Fibroblast of mammary gland (primary cell): ENCODE measurements at places on chromosomes 7 and 10.
A peak's percentile ranks its signal among the peaks of the same experiment; 100 is the strongest.

DNA sequence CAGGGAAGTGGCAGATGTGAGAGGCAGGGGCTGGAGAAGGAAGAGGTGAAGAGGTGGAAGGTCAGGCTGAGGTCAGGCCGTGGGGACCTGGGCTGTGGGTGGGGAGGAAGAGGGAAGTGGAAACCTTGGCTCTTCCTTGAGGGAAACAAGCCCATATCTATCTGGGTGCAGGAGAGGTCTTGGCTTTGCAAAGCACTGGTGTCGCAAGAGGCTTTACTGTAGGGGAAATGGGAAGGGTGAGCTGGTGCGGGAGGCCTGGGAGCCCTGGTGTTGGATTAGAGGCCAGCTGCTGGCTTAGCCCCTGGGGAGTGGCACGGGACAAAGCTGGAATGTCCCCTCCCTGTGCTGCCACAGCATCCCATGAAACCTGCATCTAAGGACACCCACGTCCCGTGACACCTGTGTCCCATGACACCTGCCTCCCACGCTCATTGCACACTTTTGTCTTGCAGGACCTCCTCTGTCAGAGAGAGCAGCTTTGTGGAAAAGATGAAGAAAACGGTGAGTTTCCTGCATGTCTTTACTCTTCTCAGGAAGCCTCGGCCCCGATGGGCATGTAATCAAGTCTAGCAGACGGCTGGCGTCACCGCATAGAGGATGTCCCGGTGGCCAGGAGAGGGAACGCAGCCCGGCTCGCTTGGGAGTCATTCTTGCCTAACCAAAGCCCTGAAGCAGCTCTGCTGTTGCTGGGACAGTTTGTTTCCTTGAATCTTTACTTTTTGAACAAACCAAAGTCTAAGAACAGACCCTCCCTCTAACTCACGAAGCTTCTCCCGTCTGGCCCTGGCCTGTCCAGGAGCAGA lies 22.2 kb downstream of the TMEM120A start:
- peak; percentile 44 for DNase-seq

GRCh38 chr7:25014756-25015155 lies 34.8 kb upstream of the OSBPL3 start:
- DNase-seq, result peak; percentile 99

GRCh38 chr7:2710286-2710655 lies 22.3 kb downstream of the AMZ1 start:
- no peak for DNase-seq

GRCh38 chr10:124675824-124676223 lies 68.4 kb downstream of the FAM53B start:
- DNase-seq, result no peak

DNA sequence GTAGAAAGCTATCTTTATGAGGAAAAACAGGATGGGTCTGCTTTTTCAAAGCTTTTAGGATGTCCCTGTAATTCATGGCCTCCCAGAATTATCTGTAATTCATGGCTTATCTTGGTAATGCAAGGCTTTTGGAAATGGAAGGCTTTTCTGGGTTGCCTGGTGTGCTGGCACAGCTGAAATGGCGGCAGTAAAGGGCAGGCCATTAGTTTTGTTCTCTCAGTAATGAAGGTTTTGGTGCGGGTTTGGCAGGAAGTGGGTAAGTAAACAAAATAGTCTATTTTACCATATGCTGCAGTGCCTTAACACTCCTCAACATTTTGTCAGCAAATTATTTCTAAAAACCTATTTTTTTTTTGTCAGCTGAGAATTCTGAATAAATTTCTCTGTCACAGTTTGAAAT lies 69.3 kb downstream of the LRGUK start:
- DNase-seq, result no peak
